Neural cell (in vitro differentiated cells): ENCODE measurements at places on chromosomes 1 and 21. TPM values are rescaled to one million over a fixed set of nuclear protein-coding genes. Genes with fewer than 3 reads are reported as not detected.

NHLH1 gene
- 0.11 and 0.90 TPM in 2 replicates for polyA plus RNA-seq

CR1 gene
- polyA plus RNA-seq, result not detected in 2 replicates

CXADR gene
- 174 and 175 TPM in 2 replicates for polyA plus RNA-seq

SH2D2A gene
- polyA plus RNA-seq, result not detected in 2 replicates

PDZK1IP1 gene
- polyA plus RNA-seq, result not detected in 2 replicates

SPATA21 gene
- polyA plus RNA-seq, result 0.15 and 0.68 TPM in 2 replicates

CRP gene
- polyA plus RNA-seq, result 0.58 and 0.98 TPM in 2 replicates

AGO4 gene
- polyA plus RNA-seq, result 49.8 and 51.9 TPM in 2 replicates

DHRS3 gene
- polyA plus RNA-seq, result 0.22 TPM in 1 of 2 replicates, not detected in the other

MAP3K6 gene
- 1.6 and 4.4 TPM in 2 replicates for polyA plus RNA-seq

SGIP1 gene
- 50.4 and 50.5 TPM in 2 replicates for polyA plus RNA-seq
